ENCODE measurements at places on chromosomes 12 and 14.

GRCh38 chr12:14239350-14239934 lies 126.0 kb upstream of the ATF7IP start:
- DNase-seq: peak; percentile 42

- DNase-seq: no peak
Observed at GRCh38 chr14:59060841-59061240, 127.6 kb upstream of the DAAM1 start.

- DNase-seq: peak; percentile 23
Observed at GRCh38 chr12:13154027-13154538, 42.4 kb upstream of the EMP1 start.

- peak; percentile 39 for DNase-seq
Observed at GRCh38 chr14:60349663-60350365, 100.8 kb downstream of the PPM1A start.

- no peak for DNase-seq
Observed at GRCh38 chr12:13268581-13268980, 72.1 kb downstream of the EMP1 start.

- no peak for DNase-seq
Observed at GRCh38 chr14:49984424-49984823, 91.5 kb downstream of the ARF6 start.

DNA sequence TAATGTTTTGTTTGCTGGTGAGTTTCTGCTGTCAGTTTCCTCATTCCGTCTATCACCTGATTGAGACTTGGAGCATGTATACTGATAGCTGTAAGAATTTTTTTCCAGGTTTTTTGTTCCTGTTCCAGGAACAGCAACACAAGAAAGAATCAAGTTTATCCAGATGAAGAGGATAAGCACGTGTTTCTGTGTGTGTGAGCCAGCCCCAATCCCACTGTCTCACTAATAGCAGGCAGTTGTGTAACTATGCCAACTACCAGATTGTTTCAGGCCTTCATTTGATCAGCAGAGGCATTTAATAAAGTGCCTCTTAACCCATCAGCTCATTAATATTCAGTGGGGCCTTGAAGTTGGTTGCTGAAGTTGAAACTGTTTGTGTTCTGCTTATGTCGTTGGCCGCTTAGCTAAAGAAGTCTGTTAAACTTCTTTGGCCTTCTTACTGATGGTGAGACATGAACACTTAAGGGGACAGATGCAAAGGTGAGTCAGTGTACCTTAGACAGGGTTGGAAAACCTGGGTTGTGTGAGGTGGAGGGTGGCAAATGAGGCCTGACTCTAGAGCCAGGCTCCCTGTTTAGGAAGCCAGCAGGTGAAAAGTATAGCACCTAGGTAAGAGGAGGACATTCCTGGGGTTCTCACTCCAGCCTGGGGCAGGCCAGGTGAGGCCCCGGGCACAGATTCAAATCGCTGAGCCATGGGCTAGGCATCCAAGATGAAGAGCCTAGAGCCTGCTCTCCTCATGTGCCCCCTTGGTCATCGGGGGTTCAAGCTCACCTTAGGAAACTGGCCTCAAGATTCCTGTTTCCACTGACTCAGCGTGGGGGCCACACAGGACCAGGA lies 3.7 kb downstream of the ANKRD13A start:
- no peak for DNase-seq
